AG10803 (cell line): ENCODE measurements at places on chromosomes 4 and X.
A peak's percentile ranks its signal among the peaks of the same experiment; 100 is the strongest.

- DNase-seq, result no peak
Measured at GRCh38 chr4:1288786-1289185, 905 bp upstream of the MAEA start.

DNA sequence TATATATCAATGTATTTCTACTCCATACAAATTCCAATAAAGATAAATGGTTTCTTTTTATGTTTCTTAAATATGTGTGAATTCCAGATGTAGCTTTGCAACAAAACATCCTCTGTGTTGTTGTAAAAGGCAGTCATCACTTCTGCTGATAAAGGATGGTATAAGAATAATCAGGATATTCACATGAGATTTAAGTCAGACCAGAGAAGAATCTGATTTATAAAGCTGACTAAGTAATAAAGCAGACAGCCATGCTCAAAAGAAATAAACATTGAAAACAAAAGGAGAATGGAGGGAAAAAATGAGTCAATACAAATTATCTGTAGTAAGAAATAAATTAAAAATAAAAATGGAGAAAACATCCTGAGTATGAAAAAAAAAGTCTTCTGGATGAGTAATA lies 27.0 kb upstream of the SLC7A11 start:
- DNase-seq, result no peak

- DNase-seq, result no peak
Measured at GRCh38 chr4:119585771-119586170, 42.8 kb downstream of the PDE5A start.

GRCh38 chr4:185902654-185903053 lies 90.7 kb upstream of the SORBS2 start:
- DNase-seq, result no peak

- DNase-seq, result peak; percentile 15
Measured at GRCh38 chr4:48445704-48446103, 37.4 kb upstream of the SLC10A4 start.

GRCh38 chr4:89298155-89298554 lies 9.4 kb downstream of the GPRIN3 start:
- no peak for DNase-seq

DNA sequence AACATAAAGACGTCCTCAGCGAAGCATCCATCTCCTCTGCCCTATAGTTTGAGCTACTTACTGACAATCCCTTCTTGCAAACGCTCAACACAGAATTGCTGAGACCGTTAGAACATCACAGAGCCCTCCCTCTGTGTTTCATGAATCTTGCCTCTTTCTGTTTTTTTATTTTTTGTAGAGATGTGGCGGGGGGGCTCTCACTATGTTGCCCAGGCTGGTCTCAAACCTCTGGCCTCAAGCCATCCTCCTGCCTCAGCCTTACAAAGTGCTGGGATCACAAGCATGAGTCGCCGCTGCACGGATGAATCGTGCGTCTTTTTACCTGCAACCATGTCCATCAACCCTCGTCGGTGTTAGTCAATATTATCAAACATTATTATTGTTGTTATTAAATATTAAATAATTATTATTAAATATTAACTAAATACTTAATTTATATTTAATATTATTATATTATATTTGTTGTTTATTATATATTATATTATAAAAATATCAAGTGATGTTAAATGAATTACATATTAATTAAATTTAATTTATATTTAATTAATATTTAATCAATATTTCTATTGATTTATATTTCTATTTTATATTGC lies 200.7 kb downstream of the CRLF2 start:
- no peak for DNase-seq

DNA sequence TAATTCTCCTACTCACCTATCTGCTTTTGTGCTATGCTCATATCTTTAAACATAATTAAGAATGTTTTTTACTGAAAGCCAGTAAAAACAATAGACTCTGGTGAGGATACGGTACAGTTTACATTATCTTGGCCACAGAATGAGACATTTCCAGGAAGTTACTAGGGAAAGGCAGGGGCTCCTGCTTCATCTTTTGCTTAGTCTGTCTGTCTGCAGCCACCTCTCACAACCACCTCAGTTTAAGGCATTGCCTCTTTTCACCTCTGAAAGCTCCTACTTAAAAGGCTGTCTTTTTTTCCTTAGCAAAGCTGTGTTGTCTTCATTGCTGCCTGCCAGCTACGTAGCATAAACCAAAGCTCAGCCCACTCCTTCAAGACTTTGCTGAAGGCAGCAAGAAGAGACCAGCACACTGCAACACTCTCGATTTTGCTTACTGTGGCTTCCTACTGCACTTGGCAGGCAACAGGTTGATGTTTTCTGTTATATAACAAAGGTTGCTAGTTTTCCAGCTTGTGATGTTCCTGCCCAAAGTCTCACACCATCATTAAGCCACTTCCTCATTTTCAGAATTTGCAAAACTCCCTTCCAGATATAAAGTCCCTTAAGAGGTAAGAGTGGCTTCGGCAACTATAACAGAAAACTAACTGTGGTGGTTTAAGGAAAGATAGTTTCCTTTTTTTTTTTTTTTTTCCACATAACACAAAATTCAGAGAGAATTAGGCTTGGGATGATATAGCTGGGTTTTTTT lies 432.9 kb downstream of the GRXCR1 start:
- DNase-seq, result no peak

DNA sequence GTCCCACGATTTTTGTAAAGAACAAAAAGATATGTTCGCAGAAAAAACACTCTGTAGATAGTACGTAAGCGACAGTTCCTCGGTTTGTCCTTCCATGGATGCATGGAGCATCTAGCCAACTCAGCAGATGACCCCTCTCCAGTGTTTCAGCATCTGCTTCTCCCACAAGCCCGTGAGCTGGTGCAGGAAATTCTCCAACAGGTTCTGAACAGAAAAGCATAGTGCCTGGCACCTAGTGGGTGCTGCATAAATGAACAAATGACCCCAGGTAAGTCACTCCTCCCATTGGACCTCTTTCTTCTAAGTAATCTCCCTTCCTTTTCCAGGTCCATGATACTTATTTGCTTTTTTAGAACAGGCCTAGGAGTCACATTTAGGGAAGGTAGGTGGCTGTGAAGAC lies 966 bp upstream of the KIAA0232 start:
- DNase-seq, result no peak

GRCh38 chr4:101032541-101032940 lies 314.8 kb downstream of the PPP3CA start:
- no peak for DNase-seq

DNA sequence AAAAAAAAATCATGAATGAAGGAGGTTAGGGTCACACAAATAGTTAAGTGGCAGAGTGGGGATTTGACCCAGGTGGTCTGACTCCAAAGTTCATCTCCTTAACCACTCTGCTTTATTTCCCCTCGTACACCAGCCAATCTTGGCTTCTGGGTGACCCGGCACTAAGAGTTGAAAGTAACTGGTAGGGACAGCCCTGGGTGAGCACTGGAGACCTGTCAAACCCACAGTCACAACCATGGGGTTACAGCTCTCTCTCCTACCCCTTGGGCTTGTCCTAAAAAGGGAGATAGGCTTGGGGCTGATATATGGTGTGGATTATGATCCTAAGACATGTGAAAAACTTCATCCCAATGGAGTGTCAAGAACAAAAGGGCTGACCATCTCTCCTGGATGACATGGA lies 12.5 kb downstream of the IGFBP7 start:
- no peak for DNase-seq

- DNase-seq, result no peak
Measured at GRCh38 chrX:33183361-33183760, 28.0 kb downstream of the DMD start.

DNA sequence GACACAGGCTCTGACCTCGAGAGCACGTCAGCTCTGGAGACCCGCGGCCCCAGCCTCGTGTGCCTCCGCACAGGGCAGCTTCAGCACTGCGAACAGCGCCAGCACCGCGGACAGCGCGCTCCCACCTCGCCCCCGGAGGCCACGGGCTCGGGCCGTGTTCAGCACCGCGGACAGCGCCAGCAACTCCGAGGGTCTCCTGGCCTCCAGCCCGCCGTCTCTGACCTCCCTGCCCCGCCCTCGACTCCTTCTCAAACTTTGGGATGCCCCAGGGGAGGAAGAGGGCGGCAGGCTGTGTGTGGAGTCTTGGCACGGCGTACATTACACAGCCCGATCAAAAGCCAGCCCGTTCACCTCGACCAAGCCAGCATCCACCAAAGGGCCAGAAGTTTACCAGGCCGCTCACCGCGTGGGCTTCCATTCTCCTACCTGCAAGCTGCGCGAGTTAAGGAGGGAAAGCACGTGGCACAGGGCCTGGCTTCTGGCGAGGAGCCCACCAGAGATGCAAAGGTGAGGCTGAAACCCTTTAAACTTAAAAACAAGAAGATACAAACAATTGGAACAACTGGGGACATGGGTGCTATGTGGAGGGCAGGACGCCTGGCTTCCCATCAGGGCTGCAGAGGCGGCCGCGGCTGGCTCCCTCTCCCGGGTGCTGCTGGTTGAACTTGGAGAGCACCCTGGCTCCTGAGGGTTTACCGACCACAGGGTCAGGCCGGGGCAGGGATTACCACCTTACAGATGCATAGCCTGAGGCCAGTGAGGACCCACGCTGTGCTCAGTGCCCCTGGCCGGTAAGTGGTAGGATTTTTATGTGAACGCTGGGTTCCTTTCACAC lies 4.5 kb upstream of the NKX1-1 start:
- peak; percentile 7 for DNase-seq

DNA sequence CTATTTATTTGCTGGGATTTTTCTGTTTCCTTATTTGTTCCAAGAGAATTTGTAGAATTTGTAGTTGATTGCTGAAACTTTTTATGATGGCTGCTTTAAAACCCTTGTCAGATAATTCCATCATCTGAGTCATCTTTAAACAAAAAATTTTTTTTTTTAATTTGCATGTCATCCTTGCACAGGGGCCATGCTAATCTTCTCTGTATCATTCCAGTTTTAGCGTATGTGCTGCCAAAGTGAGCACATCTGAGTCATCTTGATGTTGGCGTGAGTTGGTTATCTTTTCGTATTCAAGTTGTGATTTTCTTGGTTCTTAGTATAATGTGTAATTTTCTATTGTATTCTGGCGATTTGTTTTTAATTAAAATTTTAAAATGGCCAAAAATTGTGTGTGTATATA lies 18.7 kb upstream of the ZNF157 start:
- peak; percentile 6 for DNase-seq

DNA sequence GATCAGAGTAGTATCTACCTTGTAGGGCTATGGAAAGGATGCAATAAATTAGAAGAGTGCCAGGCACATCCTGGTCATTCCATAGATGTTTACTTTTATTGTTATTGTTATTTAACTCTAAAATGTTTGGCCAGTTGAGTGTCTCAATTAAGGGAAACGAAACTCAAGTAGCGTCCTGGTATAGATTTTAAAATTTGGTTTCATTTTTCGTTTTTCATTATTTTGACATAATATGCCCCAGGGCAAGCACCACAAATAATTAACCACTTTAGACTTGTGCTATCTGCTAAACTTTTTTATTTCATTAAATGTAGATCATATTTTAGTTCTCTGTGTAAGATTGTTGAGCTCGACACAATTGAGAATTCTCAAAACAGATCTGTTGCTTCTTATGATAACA lies 179.7 kb upstream of the PRPS2 start:
- no peak for DNase-seq

- DNase-seq, result no peak
Measured at GRCh38 chrX:107721318-107721717, 54.3 kb downstream of the TSC22D3 start.

GRCh38 chr4:143357161-143357845 lies 20.6 kb downstream of the GAB1 start:
- DNase-seq, result no peak
